RPMI7951 (cell line): ENCODE measurements at places on chromosomes 6 and 20. TPM values are rescaled to one million over a fixed set of nuclear protein-coding genes. Genes with fewer than 3 reads are reported as not detected.

ALDH5A1 gene
- under 0.01 and 0.68 TPM in 2 replicates for total RNA-seq

GTF3C6 gene
- total RNA-seq = 106 and 116 TPM in 2 replicates

RPS6KA2 gene
- 4.3 and 7.3 TPM in 2 replicates for total RNA-seq

VWA7 gene
- 0.10 and 0.36 TPM in 2 replicates for total RNA-seq

ADGB gene
- total RNA-seq = not detected in 2 replicates

TAP1 gene
- 84.7 and 93.7 TPM in 2 replicates for total RNA-seq

FLRT3 gene
- 1.4 and 1.9 TPM in 2 replicates for total RNA-seq

CRISP3 gene
- not detected in 2 replicates for total RNA-seq

PTPRT gene
- total RNA-seq = not detected in 2 replicates
